ENCODE measurements at places on chromosomes 7 and 10.

DNA sequence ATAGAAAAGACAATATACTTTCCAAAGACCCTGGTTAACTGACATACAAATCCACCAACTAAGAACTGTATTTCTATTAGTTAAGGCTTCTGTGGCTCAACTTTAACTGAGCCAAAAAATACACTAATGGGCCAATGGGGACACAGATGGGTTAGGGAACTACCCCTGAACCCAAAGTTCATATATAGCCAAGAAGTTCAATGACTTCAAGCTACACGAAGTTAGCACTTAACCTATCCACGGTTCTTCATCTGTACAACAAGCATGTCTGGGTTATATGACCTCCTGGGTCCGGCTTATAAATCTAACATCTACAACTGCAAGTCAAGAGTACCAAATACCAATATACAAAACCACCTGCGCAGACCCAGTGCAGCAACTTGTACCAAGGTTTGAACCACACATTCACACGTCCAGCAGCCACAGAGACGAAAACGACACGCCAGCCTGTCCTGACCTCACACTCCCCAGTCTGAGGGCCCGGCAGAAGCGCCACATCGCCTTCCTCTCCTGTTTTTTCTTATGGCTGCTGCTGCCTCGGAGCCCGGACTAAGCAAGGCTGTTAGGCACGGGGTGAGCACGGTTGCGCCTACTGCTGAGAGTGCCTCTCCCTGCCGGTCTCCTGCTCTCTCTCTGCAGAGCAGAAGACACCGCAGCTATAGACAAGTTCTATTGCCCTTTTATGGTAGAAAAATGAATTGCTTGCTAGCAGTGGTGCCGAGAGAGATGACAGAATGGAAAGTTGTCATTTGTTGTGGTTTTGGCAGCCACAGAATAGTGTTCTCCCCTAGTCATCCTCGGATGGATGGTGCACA lies 86.3 kb downstream of the RNF216 start:
- no peak for DNase-seq

- no peak for DNase-seq
Observed at GRCh38 chr7:99267481-99267840, 5.2 kb upstream of the MYH16 start.

DNA sequence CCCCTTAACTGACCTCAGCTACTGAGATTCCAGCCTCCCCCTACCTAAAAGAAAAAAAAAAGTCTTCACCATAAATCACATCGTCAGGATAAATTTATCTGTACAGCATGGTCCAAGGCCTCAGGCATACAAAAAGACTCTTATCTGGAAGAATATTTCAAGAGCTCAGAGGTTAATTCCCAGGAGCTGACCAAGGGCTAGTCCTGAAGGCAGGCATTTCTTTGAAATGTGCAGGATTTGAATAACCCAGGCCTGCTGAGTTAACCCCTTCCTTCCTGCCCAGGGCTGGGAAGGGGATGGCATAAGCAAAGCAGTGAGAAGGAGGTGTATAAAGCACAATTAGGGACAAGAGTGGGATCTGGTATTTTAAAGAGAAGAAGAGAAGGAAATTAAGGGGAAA lies 111.2 kb downstream of the RNLS start:
- DNase-seq, result no peak

DNA sequence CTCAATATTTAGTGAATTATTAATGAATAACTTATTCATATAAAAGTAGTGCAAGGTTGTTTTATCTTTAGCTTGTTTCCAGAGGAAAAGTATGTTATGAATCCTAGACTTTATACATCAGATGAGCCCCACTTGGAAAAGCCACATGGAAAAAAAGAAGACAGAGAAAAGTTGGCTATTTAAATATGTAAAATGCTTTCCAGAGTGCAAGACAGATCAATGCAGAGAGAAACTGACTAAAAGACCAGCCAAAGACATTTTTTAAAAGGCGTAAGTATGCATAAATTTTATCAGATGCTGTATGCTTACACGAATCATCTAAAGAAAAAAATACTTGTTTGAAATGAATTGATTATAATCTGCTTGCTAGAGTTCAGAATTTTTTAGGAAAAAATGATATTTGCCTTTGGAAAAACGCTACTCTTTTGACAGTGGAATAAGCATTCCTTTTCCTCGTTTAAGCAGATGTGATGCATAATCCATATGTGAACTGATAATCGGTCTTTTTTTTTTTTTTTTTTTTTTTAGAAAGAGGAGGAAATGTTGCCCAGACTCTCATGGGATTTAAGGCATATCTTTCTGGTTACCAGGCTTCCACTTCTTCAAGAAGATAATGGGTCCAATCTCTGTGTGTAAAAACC lies 70.7 kb downstream of the RELN start:
- no peak for DNase-seq

GRCh38 chr10:63664341-63664885 lies 143.2 kb downstream of the REEP3 start:
- no peak for DNase-seq

DNA sequence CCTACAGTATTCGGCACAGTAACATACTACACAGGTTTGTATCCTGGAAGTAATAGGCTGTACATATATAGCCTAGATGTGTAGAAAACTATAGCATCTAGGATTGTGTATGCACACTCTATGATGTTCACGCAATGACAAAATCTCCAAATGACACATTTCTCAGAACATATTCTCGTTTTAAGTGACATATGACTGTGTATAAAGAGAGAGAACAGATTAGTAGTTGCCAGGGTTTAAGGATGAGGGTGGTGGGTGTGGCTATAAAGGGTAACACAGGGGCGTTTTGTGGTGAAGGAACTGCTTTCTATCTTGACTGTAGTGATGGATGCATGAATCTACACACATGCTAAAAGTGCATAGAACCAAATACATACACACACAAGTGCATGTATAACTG lies 101.2 kb downstream of the ARL4A start:
- no peak for DNase-seq

DNA sequence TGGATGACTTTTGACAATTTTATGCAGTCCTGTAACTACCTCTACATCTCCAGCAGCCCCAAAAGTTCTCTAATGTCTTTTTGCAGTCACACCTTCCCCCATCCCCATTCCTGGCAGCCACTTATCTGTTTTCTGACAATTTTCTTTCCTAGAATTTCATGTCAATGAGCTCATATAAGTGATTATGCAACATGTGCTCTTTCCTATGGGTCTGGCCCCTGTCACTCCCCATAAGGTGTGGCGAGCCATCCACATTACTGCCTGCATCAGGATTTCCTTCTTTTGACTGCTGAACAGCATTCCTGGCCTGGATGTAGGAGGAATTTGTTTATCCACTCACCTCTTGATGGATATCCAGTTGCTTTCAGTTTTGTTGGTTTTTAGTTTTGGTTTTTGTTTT lies 146.7 kb upstream of the MGMT start:
- no peak for DNase-seq

GRCh38 chr7:2037808-2038522 lies 194.8 kb downstream of the MAD1L1 start:
- DNase-seq, result no peak

- no peak for DNase-seq
Observed at GRCh38 chr10:70477661-70478162, 855 bp upstream of the PALD1 start.

DNA sequence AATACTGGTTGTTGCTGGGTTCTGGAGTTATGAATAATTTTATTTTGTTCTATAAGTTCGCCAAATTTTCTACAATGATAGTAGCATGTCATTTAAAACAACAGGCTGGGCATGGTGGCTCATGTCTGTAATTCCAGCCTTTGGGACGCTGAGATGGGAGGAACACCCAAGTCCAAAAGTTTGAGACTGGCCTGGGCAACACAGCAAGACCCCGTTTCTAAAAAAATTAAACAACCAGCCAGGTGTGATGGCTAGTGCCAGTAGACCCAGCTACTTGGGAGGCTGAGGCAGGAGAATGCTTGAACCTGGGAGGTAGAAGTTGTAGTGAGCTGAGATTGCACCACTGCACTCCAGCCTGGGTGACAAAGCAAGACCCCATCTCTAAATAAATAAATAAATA lies 347.7 kb downstream of the PARD3 start:
- DNase-seq, result no peak

- DNase-seq, result no peak
Observed at GRCh38 chr7:140697447-140698143, 1.1 kb downstream of the NDUFB2 start.

DNA sequence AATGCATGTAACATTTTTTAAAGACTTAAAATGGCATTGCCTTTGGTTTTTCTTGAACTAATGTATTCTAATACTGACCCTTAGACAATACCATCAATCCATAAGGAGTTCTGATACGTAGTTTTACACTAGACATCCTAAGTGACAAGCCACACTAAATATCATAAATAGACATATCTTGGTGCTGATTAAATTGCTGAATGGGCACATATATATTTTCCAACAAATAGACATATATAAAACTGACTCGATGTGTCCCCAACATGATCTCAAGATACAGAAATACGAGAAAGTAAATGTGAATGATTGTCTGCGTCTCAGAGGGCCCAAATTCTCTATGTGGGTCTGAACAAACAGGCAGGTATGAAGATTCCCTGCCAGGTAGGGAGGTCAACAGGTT lies 99.8 kb downstream of the NEBL start:
- DNase-seq, result no peak

DNA sequence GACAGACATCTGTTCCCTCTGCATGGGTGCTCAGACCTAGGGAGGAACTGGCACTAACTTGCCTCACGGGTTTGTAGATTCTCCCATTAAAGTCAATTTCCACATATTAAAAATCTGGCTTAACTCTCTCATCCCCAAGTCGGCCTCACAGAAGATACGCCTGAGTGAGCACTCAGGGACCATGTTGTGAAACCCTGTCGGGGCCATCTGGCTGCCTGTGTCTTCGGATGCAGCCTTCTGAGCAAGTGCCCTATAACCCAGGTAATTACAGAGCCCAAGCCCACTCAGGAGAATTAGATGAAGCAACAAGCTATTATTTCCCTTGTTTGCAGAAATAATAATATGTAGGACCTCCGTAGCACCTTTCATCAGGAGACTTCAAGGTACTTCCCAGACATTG lies 219.3 kb upstream of the GLI3 start:
- no peak for DNase-seq

GRCh38 chr10:8300925-8301324 lies 246.4 kb downstream of the GATA3 start:
- DNase-seq, result no peak

DNA sequence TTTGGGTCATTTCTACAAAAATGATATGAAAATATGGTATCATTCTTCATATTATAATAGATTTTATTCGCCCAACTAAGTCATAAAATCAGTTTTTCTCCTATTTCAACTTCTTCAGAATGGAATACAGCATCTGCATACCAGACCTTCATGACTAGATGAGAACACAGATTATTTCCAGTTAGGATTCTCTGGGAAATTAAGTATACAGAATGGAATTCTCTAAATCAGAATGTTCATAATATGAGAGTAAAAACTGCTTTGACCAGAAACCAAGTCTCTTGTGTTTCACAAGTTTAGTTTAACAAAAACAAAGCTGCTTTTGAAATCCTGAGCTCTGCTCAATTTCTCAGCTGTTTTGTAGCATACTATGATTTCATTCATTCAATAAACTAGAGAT lies 160.3 kb upstream of the SEMA3A start:
- no peak for DNase-seq

DNA sequence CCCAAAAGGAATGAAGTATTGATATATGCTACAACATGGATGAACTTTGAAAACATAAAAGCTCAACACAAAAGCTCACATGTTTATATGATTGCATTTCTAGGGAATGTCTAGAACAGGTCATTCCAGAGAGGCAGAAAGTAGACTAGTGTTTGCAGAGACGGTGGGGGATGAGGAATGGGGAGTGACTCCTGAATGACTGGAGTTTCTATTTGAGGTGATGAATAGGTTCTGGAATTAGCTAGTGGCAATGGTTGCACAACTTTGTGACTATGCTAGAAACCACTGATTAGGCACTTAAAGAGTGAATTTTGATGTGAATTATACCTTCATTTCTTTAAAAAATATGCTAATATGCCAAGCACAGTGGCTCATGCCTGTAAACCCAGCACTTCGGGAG lies 6.9 kb downstream of the KPNA7 start:
- DNase-seq, result no peak

All from GM12892 (cell line).